ENCODE measurements at places on chromosomes 2 and 18.

DNA sequence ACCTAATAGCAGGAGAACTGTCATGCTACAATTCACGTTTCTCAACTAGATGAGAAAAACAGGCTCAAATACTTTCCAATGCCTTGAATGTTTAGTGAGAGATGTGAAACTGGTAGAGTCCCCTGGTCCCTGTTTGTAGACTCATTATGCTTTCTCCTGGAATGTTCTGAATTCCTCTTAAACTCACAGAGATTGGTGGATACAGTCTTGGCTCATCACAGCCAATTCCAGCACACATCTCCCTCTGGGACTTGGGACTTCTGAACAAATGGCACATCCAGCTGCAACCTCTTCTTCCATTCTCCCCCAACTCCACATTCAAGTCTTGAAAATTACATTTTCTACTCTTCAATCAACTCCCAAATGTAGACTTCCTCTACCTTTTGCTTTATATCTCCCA, 58.4 kb upstream of the NT5C1B start:
- no peak for DNase-seq

- no peak for DNase-seq
Measured at GRCh38 chr2:101123795-101124471, 27.2 kb downstream of the TBC1D8 start.

DNA sequence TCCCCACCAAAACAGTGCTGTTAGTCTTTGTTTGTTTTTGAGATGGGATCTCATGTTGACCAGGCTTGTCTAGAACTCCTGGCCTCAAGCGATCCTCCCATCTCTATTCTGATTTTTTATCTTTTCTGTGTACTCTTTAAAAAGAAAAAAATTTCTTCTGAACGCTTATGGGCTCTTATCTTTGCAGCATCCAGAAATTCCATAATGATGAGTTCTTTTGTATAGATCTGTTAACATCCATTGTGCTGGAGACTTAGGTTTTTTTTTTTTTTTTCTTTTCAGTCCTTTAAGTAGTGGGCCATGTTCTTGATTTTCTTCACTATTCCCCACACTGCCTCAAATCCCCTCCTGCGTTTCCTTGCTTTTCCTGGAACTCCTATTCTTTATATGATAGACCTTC, 31.0 kb downstream of the RBBP8 start:
- no peak for DNase-seq

DNA sequence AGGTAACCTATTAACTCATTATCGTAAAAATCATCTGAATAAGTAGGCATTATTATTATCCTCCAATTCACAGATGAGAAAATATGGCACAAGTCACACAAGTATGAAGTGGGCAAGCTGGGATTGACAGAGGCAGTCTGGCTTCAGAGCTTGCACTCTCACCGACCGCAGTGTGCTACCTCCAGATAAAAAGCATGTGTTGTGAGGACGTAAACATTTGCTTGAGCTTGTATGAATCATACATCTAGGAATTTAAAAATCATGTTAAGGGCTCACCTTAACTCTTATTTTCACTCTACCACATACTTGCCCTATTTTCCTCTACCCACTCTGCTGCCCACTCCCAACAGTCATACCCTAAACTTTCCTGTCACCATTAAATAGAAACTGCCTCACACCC, 65.3 kb upstream of the AMMECR1L start:
- DNase-seq = no peak

GRCh38 chr2:151973013-151973900, 125.6 kb downstream of the CACNB4 start:
- no peak for DNase-seq

GRCh38 chr2:9573840-9574239, 18.2 kb upstream of the ADAM17 start:
- no peak for DNase-seq

DNA sequence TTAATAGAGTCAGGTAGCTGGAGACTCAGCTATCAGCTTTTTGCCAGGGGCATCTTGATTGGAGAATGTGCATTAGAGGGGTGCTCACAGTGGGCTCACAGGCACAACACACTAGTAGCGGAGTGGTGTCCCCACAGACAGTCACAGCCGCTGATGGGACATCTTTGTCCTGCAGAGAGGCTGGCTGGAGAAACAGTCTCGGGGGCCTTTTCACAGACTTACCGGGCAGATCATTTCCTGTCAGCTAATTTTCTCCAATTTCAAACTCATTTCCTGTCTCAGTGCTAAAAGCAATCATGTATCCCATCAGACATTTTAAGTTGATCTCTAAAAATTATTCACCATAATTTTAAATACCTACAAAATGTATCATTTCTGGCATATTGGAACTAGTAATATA, 562.6 kb downstream of the DCDC2C start:
- DNase-seq = no peak

GRCh38 chr2:8617590-8617989, 64.3 kb upstream of the ID2 start:
- DNase-seq = no peak

GRCh38 chr18:57223144-57223870, 76.4 kb downstream of the BOD1L2 start:
- no peak for DNase-seq

DNA sequence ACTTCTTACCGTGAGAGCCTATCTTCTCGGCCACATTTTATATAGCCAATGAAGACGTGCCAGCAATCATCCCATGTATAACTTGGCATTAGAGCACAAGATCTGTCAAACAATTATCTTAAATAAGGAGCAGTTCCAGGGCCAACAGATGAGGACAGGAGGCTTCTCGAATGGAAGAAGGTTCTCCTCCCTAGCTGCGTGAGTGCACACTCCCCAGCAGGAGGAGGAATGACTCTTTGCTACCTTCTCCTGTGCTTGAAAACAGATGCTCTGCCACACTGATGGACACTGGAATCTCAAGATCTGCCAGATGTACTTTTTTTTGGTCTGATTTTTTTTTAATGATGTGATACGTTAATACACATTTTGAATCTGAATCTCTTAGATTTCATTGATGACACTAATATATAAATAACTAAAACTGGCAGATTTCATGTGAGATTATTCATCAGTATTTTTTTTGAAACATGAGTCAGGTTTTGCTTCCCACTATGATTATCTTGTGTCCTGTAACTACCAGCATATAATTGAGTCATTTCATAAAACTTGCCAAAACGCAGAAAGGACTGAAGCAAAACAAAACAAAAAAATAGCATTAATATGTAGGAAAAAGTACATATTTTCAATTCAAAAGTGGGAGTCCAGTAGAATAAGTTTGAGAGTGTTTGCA, 626 bp upstream of the VIT start:
- DNase-seq = no peak

GRCh38 chr18:7857562-7857961, 290.4 kb downstream of the PTPRM start:
- DNase-seq = no peak

DNA sequence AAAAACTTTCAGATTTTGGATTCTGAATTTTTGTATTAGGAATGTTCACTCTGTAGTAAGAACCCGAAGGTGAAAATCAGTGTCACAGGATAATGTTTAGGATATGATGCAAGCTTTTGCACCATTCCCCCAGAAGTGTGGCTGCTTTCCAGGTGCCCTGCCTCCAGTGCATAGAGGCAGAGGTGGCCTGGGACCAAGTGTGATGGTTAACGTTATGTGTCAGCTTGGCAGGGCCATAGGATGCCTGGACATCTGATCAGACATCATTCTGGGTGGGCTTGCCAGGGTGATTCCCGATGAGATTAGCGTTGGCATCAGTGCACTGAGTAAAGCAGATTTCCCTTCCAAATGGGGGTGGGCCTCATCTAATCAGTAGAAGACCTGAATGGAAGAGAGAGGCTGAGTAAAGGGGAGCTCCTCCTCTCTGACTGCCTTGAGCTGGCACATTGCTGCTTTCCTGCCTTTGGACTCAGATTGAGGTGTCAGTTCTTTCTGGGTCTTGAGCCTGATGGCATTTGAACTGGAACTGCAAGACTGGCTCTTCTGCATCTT, 177.4 kb upstream of the HS6ST1 start:
- DNase-seq = no peak

- no peak for DNase-seq
Measured at GRCh38 chr2:148928395-148928794, 53.4 kb downstream of the KIF5C start.

- DNase-seq = no peak
Measured at GRCh38 chr2:48799601-48800000, 44.1 kb upstream of the LHCGR start.

GRCh38 chr18:69257861-69258458, 142.7 kb upstream of the DOK6 start:
- no peak for DNase-seq

DNA sequence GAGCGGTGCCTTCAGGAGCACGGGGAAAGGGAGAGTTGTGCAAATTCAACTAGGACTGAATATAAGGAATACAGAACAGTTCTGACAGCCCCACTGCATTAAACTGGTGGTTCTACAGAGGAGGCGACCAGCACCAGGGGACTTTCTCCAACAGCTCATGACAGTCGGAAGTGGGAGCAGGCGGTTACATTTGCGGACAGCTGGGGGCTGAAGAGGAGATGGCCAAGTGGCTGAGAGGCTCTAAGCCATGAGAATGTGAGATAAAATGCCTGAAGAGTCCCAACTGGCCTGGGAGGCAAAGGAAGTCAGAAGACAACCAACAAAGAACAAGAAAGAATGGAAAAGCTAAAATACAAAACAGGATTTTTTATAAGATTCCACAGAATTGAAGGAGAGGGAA, 141.3 kb downstream of the L3MBTL4 start:
- DNase-seq = no peak

DNA sequence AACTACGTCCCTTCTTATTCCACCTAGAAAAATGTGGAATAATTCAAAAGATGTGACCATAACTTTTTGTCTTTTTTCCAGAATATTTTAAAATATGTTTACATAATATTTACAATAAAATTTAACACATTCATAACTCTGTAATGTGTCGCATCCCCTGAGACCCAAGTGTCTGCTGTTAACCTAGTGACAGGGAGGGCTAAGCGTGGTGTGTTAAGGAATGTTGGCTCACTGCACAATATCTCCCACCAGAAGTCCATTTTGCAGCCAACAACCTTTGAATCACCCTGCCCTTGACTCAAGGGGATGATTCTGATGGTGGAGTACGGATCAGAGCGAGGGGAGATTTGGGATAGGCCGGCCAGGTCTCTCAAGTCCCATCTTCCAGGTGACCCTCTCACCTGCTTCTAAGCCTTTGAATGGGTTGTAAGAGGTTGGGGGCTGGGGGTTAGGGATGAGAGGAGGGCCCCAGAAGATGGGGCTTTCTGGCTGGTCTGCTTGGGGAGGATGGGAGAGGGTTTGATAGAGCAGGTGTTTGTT, 43.3 kb downstream of the SERTAD2 start:
- DNase-seq = no peak

DNA sequence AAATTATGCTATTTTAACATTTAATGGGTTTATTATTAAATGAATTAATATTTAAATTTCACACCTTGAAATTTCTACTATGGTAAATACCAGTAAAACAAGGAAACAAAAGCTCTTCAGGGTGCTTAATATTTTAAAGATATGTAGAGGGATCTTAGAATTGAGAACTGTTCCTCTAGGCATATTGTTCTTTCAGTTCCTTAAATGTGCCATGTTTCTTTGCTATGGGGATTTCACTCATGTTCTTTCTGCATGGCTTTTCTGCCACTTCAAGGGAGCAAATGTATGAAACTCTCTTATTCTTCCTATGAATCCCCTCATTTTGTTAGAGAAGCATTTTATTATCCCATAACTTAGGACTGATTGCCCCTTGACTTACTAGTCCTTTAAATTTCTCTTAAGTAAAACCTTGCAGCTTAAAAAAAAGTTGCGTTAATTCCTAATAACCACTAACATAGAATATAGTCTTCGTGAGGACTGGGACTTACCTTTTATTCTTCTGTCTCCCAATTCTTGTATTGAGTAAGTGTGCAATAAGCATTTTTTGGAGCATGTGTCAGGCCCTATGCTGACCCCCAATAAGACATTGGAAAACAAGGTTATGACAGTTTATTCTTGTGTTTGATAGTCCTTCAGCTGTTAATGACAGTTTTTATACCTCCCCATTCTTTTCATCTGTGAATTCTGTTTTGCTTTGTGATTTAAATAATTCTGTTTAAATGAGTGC, 95.7 kb downstream of the BIRC6 start:
- no peak for DNase-seq
